Erythroblast (primary cell): ENCODE measurements at places on chromosomes 4 and X.

DNA sequence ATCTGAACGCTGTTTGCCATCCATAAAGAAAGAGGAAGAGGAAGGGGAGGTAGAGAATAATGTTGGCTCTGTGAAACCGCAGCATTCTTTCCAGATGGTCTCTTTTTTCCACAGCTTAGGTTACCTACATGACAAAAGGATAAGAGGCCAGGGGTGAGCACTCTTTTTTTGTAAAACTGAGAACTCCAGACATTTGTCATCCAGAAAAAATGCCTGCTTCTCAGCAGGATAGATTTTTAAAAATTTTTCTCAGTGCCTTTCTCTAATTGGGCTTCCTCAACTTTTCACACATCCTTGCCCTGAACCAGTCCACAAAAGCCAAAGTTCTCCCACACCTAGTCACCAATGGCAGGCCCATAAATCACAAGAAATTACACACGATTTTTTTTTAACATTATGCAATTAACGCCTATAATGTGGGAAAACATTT is 158.1 kb upstream of the TENM3 start:
- DNase-seq = no peak

- no peak for DNase-seq
These were observed 248.4 kb upstream of the NDST4 start for GRCh38 chr4:115361781-115362180.

DNA sequence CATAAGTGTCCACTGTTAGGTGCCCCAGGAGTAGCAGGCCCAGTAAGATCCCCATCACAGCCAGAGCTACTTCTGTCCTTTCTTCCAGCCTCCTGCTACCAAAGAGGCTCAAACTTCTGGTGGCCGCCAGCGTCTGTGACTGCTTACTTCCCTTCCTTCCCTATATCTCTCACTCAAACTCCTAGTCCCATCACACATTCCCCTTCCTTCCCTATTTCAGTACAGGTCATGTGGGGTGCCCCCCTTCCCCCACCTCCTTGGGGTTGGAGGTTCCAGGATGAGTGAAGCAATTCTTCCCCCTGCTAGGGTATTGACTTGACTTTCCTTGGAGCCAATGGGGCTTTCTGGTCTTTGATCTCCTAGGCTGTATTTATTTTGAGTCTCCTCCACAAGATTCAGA is at the start of gene VSIG4:
TSS of gene VSIG4 (minus strand) at position 137 of the 400 bp plus-strand sequence. CDS start at position 55, 82 bp downstream.
- no peak for DNase-seq

DNA sequence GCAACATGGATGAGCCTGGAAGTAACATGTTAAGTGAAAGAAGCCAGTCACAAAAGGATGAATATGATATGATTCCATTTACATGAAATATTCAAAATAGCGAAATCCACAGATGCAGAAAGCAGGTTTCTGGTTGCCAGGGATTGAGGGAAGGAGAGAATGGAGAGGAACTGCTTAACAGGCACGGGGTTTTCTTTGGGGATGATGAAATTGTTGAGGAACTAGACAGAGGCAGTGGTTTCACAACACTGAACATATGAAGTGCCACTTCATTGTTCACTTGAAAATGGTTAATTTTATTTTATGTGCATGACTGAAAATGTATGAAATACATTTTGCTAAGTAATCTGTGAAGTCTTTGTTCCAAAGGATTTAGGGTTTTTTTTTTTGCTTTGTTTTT is 182.5 kb upstream of the TBL1X start:
- DNase-seq = no peak

- DNase-seq = no peak
These were observed 324.7 kb downstream of the LDB2 start for GRCh38 chr4:16573739-16574138.

- no peak for DNase-seq
These were observed 42.0 kb downstream of the FRMD7 start for GRCh38 chrX:132085786-132086185.

DNA sequence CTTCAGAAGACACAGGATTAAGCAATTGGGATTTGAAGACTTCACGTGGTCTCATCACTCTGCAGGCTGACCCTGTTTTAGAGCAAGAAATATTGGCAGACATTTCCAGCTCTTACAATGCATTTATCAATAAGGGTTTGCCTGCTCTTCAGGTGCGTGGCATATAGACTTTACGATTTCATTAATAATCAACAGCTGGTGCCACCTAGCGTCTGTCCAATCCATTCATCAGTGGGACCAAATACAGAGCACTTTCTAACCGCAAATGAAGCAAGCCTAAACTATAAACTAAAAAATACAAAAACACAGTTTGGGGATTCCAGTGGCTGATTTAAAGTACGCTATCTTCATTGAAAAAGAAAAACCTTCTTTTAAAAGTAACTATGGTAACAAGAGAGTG is 125.4 kb upstream of the DMD start:
- no peak for DNase-seq

GRCh38 chr4:188372058-188372457 is 232.8 kb downstream of the TRIML1 start:
- no peak for DNase-seq

GRCh38 chr4:157271166-157271869 is 50.8 kb downstream of the GRIA2 start:
- no peak for DNase-seq

DNA sequence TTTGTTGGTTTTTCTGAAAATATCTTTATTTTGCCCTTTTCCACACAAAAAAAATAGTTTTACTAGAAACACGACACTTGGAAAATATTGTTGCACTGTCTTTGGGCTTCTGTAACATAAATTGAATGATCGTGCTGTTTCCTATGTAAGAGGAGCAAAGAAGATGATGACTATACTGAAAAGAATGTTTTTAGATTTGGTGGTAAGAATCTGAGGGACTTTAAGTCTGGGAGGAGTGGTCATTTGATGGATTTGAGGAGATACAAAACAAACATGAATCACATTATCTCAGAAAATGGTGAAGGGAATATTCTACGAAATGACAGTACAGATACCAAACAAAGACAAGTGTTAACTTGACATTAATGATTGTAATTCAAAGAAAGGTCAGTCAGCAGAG is 328.8 kb downstream of the ADAM29 start:
- DNase-seq = no peak
